ENCODE measurements at places on chromosomes 3 and 15.

DNA sequence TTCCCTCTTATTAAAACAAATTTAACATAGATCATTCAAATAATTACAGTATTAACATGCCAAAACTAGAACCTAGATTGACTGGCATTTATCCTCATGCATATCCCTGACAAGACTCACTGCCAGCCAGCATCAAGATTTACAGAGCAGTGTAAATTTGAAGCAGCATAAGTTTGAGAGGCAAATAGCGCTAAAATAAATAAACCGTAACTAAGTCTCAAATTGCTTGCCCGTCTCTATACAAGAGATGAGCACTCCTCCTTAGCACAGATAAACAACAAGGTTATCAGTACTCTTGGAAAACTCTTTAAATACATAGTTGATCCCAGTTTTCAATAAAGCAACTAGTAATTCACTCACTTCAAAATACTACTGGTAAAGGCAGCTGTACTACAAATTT, 29.6 kb downstream of the MSL2 start:
- no peak for DNase-seq

DNA sequence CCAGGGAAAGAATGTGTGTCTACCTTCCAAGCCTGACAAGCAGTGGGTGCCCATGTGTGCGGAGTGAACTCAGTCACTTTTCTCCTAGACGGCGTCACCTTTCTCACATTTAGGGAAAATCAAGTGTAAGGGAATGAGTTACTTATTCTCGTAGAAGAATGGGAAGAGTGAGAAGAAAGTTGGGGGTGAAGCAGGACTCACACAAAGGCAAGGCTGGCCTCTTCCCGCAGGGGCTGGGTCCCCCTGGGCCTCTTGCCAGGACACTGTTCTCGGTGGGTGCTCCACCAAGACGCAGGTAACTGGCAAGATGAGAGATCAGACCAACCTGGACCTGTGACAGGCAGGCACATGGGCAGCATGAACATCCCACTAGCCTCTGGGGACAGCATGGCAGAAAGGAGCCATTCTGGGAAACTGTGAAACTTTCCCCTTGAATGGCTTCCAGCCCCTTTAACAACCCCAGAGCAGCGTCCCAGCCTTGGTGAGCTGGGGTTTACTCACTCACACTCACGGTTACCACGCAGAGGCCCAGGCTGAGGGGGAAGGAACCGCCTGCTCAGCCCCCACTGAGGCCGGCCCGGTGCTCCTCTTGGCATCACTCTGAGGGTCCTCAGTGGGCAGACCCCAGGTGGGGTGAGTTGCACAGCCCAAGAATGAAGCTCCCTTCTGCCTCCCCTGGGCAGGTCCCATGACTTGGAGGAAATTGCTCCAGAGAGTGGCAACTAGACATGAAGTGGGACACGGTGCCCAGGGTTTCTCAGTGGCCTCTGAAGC, 15.0 kb upstream of the SRP14 start:
- no peak for DNase-seq

DNA sequence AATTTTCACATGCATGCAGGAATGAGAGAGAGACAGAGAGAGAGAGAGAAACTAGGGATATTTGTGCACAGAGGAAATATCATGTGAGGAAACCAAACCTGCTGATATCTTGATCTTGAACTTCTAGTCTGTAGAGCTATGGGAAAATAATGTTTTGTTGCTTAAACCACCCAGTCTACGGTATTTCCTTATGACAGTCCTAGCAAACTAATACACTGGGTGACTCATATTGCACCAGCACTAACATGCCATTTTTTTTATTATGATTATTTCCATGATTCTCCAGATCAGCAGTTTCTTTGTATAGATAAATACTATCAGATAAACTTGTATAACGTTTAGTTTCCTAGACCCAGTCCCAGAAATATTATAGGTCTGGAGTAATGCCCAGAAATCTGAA, 1259.0 kb downstream of the ZPLD1 start:
- DNase-seq, result no peak

- DNase-seq, result peak; percentile 8
These were observed 43.7 kb upstream of the ATP2C1 start for GRCh38 chr3:130850044-130850797.

- no peak for DNase-seq
These were observed 8.7 kb upstream of the PLCL2 start for GRCh38 chr3:16875876-16876550.

DNA sequence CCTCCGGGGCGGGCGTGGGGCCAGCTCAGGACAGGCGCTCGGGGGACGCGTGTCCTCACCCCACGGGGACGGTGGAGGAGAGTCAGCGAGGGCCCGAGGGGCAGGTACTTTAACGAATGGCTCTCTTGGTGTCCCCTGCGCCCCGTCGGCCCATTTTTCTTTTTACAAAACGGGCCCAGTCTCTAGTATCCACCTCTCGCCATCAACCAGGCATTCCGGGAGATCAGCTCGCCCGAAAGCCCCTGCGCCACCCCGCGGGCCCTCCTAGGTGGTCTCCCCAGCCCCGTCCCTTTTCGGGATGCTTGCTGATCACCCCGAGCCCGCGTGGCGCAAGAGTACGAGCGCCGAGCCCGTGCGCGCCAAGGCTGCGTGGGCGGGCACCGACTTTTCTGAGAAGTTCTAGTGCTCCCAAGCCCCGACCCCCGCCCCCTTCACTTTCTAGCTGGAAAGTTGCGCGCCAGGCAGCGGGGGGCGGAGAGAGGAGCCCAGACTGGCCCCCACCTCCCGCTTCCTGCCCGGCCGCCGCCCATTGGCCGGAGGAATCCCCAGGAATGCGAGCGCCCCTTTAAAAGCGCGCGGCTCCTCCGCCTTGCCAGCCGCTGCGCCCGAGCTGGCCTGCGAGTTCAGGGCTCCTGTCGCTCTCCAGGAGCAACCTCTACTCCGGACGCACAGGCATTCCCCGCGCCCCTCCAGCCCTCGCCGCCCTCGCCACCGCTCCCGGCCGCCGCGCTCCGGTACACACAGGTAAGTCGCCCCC, at the start of gene THBS1:
Gene THBS1, plus strand, starts transcription at position 595 of the 757 bp plus-strand sequence. CDS start 779 bp downstream, outside the sequence.
- DNase-seq, result no peak

- DNase-seq, result no peak
These were observed 47.1 kb upstream of the ANKRD28 start for GRCh38 chr3:15844889-15845288.
